ENCODE measurements at places on chromosomes 2 and 18.

GRCh38 chr2:82790206-82791021 is 1668.7 kb downstream of the SUCLG1 start:
- DNase-seq, result peak; percentile 2

DNA sequence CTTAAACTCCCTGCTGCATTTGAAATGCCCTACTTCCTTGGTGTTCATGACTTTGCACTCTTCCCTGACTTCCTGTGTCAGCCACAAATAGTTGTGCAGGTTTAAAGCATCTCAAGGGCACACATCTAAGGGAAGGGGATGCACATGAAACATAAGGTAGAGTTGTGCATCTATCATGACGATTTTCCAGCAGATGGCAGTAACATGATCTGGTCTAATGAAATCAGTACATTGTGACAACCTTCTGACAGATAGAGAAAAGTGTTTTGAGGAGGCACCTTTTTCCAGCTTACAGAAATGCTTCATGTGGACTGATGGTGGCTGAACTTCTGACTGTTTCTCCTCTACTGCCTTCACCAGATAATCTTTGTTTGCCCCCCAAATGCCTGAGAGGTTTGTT is 238.9 kb downstream of the XIRP2 start:
- no peak for DNase-seq

GRCh38 chr2:4561196-4561595 is 857.8 kb downstream of the DCDC2C start:
- no peak for DNase-seq

DNA sequence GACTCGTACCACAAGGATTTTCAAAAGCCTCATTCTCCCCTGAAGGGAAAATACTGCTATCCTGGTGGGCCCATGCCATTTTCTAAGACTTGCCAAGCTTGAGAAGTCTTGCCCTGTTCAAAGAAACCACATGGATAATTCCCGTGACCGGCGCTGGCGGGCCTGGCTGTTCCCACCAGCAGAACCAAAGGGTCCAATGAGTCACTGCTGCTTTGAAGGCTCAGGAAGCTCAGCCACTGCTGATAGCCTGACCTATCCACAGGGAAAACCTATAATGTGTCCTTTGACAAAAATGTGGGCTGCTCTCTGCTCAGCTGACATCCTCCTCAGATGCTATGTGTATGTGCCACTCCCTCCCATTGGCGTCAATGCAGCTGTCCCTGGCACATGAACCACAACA is 137.9 kb upstream of the RAB12 start:
- no peak for DNase-seq

DNA sequence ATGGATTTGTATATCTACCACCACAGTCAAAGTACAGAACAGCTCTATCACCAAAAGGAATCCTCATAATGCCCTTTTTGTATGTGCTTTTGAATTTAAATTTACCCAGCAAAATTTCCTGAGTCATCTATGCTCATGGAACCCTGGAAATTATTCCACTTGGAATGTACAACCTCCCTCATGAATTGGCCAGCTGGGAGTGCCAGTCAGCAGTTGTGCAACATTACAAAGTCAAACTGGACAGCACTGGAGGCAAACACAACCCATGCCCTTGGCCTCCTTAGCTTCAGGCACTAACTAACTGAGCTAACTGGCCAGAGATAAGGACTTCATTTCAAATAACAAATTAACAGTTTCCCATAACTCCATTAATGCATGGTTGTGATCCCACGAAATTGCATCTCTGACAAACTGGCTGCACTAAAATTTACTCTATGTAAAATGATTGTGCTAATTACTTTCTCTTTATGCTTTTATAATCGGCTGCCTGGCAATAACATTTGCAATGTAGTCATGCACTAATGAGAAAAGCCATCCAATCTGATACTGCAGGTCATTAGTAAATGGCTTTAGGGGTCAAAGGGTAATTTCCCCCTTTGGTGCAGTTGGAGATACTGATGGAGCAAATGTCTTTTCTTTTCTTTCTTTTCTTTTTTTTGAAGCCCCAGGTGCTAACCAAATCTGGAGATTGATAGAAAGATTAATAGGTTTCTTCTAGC is 270.5 kb downstream of the ACTR3 start:
- DNase-seq, result no peak

- DNase-seq, result no peak
Observed at GRCh38 chr2:150156415-150156814, 331.1 kb downstream of the RND3 start.

- peak; percentile 2 for DNase-seq
Observed at GRCh38 chr2:184562532-184562931, 35.8 kb upstream of the ZNF804A start.

DNA sequence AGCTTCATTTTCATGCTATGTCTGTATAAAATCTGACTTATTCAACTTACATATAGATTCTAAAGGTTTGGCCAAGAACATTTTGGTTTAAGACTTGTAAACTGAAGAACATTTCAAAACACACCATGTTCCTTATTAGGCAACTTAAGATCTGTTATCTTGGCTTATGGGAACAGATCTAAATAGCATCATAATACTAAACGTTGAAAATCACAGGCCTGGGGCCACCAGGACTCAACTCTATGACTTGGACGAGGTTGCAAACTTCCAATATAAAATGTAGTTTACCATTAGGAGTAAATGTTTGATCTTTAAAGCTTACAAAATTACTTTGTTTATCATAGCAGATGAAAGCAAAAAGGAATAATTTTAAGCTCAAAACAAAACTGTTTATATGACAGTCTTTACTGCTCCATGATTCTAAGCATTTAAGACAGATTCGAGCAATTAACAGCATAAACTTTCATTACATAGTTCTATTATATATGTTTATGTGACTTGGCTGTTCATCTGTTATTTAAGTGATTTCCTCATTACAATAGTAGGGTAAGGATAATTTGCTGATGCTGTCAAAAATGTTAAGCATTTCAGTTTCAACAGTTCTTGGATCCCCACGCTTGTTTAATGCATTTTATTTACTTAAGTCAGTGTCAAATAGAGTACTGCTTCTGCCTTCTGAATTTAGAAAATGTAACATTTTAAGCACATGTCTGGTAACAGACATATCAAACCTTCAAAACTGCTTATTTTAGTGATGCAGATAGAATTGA is 8.3 kb downstream of the TCF4 start:
- peak; percentile 22 for DNase-seq

DNA sequence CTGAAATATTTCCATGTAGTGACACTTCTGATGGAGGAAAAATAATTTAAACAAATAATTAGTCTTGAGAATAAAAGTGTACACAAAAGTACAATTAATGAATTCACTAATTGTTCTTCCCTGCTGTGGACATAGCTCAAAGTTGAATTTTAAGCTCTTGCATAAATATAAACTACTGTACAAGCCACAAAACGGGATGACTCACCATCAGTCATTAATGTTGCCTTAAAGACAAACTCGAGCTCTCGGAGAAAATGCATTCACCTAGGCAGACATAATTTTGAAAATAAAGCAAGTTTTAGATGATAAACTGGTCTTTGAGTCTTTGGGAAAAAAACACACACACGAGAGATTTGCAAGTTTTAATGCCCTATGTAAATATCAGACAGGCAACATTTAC is 436.4 kb downstream of the ZNF521 start:
- DNase-seq, result no peak

DNA sequence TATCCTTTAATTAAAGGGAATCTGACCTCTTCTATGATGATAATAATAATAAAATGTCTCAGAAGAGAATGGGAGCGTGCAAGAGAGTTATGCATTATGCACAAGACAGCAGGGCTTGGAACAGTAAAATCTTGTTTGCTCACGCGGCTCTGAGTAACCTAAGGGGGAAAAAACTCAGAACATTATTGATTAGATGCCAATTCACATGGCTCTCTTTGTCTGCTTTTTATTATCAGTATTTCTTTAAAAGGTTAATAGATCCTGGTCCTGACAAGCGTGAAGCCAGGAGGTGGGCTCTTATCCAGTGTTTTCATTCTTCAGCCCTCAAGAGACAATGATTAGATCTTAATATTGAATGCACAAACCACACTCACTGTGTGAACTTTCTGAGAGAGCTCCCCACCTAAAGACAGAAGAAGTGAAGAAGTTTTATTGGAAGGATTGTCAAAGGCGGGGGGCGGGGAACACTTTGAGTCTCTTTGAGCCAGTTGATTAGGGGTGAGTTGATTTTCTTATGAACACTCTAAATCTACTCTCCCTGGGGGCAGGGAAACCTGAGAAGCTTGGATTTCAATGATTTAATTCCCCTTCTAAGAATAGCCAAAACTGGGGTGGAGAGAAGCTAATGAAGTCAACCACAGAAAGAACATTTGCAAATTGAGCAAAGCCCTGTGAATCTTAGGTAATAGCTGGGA is 127.5 kb upstream of the CTAGE1 start:
- no peak for DNase-seq

DNA sequence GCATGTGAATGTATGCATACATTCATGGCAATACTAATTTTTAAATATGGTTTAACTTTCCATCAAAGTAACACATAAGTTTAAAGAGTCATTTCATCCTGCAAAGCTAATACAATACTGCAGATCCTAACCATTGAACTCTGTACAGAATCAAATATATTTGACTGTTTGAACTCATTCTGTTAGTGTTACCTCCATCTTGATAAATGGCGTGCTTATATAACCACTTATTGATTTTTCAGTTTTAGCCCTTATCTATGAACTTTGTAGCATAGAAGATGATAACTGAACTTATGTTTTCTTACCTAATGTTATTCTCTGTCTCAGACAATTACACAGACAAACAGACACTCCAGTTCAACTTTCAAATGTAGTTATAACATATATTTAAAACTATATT is 731.0 kb upstream of the LRATD1 start:
- no peak for DNase-seq

DNA sequence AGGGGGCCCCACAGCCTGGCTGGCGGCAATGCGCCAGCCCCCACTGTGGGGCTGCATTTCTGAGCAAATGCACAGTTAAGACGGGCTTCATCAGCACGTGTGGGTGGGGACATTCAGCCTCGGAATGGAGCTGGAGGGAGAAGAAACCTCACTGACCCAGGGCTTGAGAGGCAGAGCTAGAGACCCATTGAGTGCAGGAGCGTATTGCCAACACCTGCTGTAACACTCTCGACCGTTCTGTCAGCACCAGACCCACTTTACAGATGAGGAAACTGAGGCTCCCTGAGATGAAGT is 200.9 kb upstream of the RAB6C start:
- DNase-seq, result no peak

- no peak for DNase-seq
Observed at GRCh38 chr18:51041677-51042352, 11.8 kb downstream of the SMAD4 start.

DNA sequence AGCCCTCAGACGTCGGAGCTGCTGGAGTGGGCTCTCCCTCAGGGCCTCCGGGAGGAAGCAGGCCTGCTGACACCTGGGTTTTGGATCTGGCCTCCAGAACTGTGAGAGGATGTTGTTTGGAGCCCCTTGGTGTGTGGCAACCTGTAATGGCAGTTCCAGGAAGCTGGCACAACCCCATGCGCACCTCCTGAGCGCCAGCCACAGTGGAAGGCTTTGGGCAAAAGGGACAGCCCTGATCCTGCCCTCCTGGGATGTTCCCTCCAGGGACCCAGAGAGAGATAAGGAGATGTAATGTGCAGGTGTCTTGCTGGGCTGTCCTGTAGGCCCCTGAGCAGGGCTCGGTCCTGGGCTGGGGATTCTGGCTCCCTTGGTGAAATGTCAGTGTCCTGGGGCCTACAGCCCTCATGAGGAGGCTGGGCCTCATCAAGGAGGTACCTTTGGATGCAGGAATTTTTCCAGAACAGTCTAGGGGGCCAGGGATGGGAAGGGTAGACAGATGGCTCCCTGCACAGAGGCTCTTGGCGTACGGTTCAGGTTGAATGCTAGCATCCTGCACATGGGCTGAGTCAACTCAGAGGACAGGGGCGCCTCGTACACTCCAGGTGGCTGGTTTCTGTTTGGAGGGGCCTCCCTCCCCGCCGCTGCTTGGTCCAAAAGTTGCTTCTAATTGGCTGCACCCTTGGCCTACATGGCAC is 61.1 kb downstream of the ASB1 start:
- no peak for DNase-seq

DNA sequence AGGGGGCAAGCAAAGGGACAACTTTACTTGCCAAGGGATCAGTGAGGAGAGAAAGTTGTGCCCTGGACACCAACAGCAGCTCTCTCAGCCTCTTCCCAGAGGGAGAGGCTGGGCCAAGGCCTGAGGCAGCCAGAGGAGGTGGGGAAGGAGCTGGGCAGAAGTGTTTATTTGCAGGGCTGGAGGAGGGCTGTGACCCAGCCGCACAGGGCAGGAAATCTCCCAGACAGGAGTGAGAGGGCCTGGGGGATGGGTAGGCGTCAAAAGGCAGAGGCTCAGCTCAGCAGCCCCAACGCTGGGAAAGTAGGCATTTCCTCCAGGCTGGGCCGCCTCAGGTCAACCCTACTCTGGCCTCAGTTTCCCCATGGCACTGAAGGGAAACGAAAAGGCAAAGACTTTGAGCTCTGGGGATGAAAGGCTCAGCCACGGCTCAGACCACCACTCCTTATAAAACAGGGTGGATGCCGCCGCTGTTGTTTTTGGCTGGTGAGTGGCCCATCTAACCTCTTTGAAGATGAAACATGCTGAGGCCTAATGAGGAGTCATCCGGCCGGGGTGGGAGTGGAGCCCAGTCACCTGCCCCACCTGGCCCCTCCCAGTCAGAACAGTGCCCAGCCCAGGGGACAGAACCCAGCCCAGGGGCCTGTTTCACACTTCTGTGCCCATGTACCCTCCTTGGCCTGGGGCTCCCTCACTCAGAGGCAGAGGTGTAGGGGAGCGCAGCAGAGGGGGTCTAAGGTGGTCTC is 21.9 kb upstream of the SEMA4C start:
- DNase-seq, result no peak

- DNase-seq, result no peak
Observed at GRCh38 chr18:36539674-36540231, 242.2 kb downstream of the FHOD3 start.

- DNase-seq, result no peak
Observed at GRCh38 chr2:138493334-138493733, 8.2 kb upstream of the SPOPL start.

DNA sequence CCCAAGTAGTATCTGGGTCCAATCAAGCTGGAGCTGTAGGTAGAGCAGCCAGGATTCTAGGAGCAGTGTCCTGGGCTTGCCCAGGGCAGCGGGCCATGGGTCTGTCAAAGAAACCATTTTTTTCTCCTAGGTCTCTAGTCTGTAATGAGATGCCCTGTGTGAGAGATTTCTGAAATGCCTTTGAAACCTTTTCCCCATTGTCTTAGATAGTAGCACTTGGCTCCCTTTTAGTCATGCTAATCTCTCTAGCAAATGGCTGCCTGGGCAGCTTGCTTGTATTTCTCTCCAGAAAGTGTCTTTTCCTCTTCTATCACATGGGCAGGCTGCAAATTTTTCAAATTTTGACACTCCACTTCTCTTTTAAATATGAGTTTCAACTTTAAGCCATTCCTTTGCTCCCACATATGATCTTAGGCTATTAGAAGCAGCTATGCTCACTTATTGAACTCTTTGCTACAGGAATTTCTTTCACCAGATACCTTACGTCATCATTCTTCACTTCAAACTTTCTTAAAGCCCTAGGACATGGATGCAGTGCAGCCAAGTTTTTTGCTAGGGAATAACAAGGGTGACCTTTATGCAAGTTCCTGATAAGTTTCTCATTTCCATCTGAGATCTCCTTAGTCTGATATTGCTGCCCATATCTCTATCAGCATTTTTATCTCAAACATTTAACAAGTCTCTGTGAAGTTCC is 890.2 kb upstream of the VRK2 start:
- no peak for DNase-seq

All from muscle of back (tissue), 13 donors.